ENCODE measurements at places on chromosomes 3 and 15. TPM values are rescaled to one million over a fixed set of nuclear protein-coding genes. Genes with fewer than 3 reads are reported as not detected.
A peak's percentile ranks its signal among the peaks of the same experiment; 100 is the strongest.

- peak; percentile 78 for DNase-seq
Observed at GRCh38 chr15:41894791-41895463, 1.1 kb upstream of the SPTBN5 start.

DNA sequence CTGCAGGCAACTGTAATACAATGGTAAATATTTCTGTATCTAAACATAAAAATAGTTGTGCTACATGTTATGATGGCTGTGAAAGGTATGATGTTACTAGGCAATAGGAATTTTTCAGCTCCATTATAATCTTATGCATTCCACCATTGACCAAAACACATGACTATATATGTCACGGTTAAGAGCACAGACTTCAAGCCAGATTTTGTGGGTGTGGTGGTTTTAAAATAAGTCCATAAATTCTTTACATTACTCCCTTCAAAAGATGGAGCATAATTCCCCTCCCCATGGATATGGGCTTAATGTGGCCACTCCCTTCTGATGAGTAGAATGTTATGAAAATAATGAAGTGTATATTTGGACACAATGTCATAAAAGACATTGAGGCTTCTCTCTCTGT lies 88.4 kb upstream of the TBC1D5 start:
- DNase-seq = no peak

DNA sequence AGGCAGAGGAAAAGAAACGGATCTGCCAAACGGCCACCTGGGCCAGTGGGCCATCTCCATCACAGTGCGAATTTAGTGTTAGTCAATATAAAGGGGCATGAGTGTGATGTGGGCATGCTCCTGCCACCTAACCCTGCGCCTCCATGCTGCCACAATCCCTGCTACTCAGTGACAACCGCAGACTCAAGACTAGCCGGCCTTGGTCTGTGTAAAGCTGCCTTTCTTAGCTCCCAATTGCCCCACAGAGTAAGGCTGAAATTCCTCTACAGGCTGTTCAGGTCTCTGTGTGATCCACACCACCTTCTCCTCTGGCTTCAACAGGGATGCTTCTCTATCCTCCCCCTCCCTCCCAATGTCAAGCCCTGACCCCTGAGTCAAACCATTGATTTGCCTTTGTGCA lies 269.7 kb downstream of the XXYLT1 start:
- no peak for DNase-seq

GRCh38 chr3:53030619-53031449 lies 15.0 kb downstream of the SFMBT1 start:
- DNase-seq = no peak

GRCh38 chr3:160987982-160988964 lies 116.9 kb downstream of the B3GALNT1 start:
- DNase-seq = no peak

DNA sequence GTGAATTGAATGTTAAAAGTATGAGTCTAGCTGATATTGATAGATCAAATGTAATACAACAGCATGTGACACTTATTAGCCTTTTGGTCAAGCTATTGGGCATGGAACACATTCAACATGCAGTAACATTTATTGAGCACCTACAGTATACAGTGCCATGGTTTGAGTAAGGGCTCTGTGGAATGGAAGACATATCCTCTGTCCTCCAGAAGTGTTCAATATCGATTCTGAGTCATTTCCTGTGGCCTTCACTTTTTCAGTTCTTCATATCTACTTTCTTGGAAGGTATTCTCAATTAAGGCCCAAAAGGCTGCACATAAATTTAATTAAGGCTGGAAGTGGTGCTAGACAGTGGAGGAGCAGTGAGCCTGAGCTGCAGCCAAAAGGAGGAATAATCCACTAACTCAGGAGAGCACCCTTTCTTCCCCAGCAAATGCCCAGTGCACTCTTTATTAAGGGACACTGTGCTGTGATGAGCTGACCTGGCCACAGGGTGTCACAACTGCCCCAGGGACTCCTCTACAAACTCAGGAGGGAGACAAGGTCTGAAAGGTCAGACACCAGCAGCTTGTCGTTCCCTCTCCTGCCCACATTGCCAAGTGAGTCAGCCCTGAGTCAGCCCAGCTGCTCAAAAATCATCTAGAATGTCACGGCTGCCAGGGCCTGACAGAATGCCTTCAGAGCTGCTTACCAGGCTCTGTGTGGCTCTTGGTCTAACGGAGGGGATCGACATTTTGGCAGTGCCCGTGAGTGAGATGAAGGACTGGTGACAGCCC lies 544.8 kb downstream of the AGBL1 start:
- peak; percentile 6 for DNase-seq

- no peak for DNase-seq
Observed at GRCh38 chr3:81958972-81959640, 197.7 kb upstream of the GBE1 start.

DNA sequence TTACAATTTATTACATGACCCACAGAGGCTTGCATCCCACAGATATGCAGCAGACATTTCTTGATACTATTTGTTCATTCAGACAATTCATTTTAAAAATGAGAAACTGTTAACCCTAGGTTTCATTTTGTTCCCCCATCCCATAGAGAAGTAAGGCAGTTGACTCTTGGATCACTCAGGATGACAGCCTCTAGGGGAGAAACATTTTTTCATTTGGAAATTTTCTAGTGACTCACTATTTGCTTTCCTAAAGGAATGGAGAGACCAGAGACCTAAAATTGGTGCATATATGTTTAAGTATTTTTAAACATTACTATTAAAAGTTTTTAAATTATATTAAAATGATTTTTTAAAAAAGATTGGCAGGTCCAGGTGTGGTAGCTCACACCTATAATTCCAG lies 19.5 kb upstream of the PHC3 start:
- DNase-seq = no peak

GRCh38 chr3:178735032-178735674 lies 198.9 kb downstream of the KCNMB2 start:
- DNase-seq = no peak

GRCh38 chr3:54188176-54188791 lies 65.9 kb downstream of the CACNA2D3 start:
- peak; percentile 34 for DNase-seq

- DNase-seq = no peak
Observed at GRCh38 chr3:154794814-154795445, 285.2 kb upstream of the MME start.

DNA sequence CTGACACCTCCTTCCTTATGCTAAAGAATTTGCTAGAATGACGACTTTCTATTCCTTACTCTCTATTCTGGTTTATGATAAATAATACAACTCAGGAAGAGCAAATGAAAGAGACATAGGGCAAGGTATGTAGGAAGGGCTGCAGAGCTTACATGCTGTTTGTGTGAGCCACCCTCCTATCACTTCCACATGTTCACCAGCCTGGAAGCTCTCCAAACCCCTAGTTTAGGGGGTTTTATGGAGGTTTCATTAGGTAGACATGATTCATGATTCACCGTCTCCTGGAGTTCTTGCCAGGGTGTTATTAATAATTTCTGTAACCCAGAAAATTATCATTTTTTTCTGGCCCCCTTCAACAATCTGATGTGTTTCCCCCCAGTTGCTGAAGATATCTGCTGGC lies 172.1 kb upstream of the COL8A1 start:
- peak; percentile 15 for DNase-seq

DNA sequence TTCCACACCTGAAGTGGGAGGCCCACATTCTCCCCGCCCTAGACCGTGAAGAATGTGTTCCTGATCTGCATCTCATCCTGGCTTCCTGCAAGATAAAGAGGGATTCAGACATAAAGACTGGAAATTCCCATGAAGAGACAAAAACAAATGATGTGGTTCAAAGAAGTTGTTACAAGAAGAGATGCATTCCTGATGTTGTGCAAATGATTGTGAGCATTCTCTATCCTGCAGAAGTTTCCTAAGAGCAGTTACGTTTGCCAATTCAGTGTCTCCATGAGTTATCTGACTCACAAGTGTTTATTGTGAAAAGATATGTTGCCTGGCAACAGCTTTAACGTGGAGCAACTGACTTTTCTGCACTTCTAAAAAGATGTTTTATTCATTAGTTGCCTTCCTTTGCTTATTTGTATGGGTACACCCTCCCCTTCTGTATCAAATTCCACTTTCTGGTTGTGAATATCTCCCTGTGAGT lies 107.8 kb downstream of the ZIC4 start:
- peak; percentile 100 for DNase-seq

DNA sequence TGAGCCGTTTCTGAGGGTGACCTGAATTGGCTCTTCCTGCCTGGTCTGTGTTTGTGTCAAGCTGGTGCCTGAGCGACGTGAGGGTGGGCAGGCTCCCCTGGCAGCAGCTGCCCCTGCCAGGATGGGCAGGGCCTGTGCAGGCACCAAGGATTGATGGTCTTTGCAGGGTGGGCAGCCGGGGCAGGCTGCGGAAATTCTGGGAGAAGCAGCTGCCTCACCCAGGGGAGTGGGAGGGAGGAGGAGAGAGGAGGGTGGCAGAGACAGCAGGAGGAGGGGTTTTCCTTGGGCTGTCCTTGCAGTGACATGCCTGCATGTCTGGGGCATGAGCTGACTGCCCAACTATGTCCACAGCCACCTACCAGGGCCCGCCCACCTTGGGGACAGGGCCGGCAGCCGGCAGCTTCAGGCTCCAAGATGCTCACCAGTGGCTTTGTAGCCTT lies 27.9 kb upstream of the SLC6A6 start:
- no peak for DNase-seq

GRCh38 chr15:79004336-79004735 lies 59.5 kb upstream of the CTSH start:
- peak; percentile 87 for DNase-seq

DNA sequence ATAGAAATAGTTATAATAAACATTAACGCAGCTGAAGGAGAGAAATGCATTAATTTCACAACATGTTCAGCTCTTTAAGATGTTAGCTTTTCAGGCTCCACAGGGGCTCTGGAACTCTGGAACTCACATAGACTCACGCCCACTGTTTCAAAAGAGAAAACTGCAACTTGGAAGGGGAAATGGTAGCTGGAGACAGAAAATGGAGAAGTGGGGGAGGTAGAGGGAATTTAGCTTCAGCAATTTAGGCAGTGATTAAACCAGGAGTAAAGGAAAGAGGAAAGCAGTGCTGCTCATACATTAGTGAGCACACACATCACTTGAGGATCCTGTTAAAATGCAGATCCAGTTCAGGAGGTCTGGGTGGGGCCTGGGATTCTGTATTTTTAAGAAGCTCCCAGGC lies 274.8 kb upstream of the TRIM42 start:
- DNase-seq = no peak

DNA sequence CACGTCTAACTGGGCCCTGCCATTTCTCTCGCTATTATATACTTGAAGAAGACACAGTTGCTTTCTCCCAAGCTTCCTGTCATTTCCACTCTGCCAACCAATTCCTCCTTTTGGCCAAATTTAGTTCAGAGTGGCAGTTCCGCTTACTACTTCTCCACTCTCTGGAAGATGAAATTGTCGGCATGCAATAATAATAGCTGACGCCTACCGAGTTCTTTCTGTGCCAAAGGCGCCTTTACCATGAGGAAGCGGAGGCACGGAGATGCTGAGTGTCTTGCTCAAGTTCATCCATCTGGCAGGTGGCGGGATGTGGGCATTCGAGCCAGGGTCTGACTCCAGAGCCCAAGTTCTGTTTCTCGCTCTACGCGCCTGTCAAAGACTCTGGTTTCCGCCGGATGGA lies 14.6 kb upstream of the NRROS start:
- no peak for DNase-seq

DNA sequence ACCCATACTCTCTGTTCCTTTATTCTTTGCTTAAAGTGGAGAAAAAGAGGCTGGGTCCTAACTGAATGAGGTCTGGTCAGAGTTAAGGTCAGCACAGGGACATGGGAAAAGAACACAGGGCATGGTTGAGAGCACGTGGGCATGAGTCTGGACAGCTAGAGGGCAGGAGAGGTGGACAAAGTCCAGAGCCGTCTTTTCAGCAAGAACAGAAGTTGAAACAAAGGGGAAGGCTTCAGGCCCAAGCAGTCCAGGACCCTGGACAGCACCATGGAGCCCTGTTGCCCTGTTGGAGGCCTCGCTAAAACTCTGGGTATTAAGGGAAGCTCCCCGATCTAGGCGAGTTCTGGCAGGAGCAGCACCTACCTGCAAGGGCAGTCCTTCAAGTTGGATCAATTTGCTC lies 50.7 kb downstream of the XYLB start:
- DNase-seq = peak; percentile 47

- DNase-seq = no peak
Observed at GRCh38 chr15:46997501-46997900, 719.8 kb upstream of the SEMA6D start.

DNA sequence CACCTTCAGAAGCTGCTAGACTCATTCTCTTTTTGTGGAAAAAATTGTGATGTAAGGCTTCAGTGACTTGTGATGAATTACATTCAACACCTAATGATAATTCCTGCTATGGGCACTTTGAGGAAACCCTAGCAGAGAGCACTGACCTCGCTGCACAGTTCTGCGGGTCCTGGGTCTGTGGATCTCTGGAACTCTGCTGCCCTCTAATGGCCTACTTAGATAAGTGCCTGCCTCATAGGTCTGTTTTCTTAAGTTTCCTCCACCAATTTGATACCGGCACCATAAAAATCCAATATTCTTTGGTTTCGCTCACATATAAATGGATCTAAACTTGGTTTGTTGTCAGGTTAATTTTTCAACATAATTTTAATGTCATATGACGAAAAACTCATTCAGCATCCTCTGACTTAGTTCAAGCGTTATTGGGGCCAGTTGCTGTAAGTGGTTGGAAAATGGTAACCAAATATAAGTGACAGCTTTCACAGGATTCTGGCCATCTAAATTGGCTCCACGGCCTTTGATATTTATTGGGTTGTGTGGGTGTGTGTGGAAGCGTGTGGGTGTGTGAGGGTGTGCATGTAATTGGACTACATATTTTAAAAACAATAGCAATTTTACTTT lies 10.4 kb downstream of the SLITRK3 start:
- DNase-seq = peak; percentile 52

DNA sequence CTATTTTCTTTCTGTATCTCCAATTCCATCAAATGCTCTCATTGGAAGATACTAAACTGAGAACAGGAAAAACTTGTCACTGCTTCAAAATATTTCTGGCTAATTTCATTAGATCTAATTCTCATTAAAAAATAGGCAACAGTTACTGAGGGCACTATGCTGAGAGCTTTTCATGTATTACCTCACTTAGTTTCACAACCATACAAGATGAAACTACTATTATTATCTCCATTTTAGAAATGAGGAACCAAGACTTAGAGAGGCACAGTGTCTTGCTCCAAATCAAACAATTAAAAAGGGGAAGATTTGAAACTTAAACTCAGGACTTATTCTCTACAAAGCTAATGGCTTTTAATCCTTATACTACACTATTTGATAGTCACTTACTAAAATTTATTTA lies 7.2 kb upstream of the OTOL1 start:
- DNase-seq = no peak

- DNase-seq = no peak
Observed at GRCh38 chr15:58311556-58311955, 120.2 kb upstream of the LIPC start.

Gene LRRIQ4
- not detected for total RNA-seq

Gene SERPINI2
- not detected for total RNA-seq

Gene TM4SF1
- total RNA-seq = 366 TPM

Gene TIMP4
- 0.56 TPM for total RNA-seq

Gene SAMD7
- total RNA-seq = not detected

Gene COL6A5
- total RNA-seq = not detected

Gene CSTA
- not detected for total RNA-seq

Gene IGF2BP2
- total RNA-seq = 126 TPM

Gene TMEM40
- not detected for total RNA-seq

Gene ERC2
- 0.18 TPM for total RNA-seq
